DMS 273 treated with DMSO at 0.1 percent for 48 hours (cell line): ENCODE measurements at places on chromosomes 7 and 10.
A peak's percentile ranks its signal among the peaks of the same experiment; 100 is the strongest.

DNA sequence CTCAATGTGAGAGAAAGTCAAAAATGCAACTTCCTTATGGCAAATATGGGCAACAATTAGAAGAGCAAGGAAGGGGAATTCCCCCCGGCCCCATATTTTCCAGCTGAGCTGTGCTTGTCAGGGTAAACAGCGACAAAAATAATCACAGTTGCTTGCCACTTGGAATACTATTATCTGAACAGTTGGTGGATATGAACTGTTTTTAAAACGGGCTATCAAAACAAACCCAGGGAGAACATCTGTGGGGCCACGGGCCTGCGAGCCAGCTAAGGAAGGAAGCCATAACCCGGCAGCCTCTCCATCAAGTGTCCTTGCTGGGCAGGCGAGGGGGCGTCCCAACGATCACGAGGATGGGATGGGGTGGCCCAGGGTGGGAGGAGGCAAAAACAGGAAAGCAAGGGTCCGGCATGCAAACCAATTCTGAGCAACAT, 228.4 kb downstream of the ARHGAP12 start:
- peak; percentile 54 for DNase-seq

GRCh38 chr10:27771231-27771630, 25.6 kb upstream of the MKX start:
- no peak for DNase-seq

GRCh38 chr10:42976351-42977031, 100.4 kb upstream of the RET start:
- DNase-seq, result no peak

GRCh38 chr10:34341473-34341872, 473.6 kb downstream of the PARD3 start:
- no peak for DNase-seq

GRCh38 chr10:130958981-130959751, 352.4 kb downstream of the TCERG1L start:
- no peak for DNase-seq

- DNase-seq, result peak; percentile 62
Measured at GRCh38 chr7:84085147-84085546, 109.4 kb downstream of the SEMA3A start.

DNA sequence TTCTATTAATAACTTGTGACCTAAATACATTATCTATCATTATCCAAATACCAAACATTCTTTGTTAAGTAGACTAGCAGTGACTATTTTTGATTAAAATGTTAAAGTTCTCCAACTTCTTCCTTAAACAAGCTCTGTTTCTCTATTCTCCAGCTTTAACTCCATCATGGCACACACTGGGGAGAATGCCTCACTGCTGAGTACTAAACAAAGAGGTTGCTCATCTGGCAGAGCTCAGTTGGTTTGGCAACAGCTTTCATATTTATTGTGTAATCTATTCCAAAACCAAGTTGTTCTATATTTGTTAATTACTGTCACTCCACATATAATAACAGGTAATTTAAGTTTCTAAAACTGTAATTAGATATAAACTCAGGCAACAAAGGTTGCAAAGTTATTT, 89.6 kb downstream of the USP6NL start:
- no peak for DNase-seq

GRCh38 chr7:84638339-84638697, 443.7 kb upstream of the SEMA3A start:
- DNase-seq, result no peak

DNA sequence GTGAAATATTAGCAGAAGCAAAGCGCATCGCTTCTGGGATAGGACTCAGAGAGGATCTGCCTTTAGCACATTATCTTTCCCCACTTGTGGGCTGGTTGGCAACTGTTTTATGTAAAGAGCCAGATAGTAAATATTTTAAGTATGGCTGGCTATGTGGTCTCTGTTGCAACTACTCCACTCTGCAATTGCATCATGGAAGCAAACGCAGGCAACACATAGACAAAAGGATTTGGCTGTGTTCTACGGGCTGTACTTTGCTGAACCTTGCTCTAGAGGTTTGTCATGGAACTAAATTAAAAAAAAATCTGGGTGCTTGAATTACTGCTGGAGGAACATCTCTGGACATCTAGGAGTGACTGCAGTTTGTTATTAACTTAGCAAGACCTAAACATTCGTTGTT, 307.8 kb upstream of the TPK1 start:
- no peak for DNase-seq
